ENCODE measurements at places on chromosomes 1 and 21.

GRCh38 chr1:31258581-31258980 lies 18.9 kb upstream of the NKAIN1 start:
- no peak for DNase-seq

GRCh38 chr1:216549796-216550195 lies 126.5 kb upstream of the USH2A start:
- no peak for DNase-seq

GRCh38 chr1:157955221-157955620 lies 38.2 kb upstream of the KIRREL1 start:
- DNase-seq: no peak

GRCh38 chr1:154347961-154348360 lies 22.6 kb downstream of the ATP8B2 start:
- no peak for DNase-seq

DNA sequence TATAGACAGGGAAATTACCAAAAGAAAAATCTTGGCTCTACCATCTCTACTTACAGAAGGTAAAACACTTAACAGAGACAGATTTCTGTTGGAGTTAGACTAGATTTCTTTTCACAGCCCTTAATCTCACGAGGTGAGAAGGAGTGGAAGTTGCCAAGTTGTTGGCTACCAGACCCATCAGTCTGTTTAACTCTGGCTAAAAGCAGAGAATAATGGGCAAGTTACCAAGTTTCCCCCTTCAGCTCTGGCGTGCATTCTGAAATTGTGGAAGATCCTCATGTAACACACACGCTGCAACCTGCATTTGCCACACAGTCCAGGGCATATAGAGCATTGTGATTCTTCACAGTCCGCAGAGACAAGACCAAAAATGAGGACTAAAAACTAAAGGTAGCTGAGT lies 49.3 kb downstream of the STX6 start:
- no peak for DNase-seq

DNA sequence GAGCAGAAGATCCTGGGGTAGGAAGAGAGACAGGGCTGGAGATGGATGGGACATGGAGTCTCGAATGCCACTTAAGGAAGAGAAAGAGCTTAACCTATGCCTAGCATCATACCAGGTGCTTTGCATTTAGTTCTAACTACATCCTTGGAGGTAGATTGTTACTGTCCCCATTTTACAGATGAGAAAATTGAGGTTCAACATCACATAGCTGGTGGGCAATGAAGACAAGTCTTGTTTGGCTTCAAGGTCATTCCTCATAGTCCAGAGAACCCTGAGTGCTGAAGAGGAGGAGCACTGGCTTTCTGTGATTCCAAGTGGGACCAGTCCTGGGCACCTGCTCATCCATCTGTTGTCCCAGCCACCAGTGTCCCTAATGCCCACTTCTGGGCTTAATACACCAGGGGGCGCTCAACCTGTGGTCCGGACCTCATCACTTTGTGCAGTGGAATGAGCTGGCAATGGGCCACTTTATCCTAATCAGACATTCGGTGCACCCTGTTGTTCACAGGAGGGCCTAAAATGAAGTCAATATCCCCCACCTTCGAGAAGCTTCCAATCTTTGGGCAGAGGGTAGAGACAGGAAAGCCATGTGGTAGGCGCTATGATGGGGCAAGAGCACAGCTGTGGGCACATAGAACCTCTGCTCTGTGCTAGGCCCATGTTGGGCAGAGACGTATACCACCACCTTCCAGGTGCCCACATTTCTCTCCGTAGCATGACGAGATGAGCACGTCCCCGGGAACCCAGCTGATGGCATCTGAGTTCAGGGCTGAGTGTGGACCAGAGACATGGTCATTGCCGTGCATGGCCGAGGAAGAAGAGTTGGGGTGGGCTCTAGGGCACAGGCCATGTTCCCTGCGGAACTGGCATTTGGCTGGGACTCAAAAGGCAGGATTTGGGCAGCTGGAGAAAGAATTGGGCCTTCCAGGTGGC lies 9.2 kb downstream of the RPS6KA1 start:
- peak; percentile 54 for DNase-seq

- DNase-seq: no peak
These were observed 144.3 kb downstream of the LMX1A start for GRCh38 chr1:165212229-165212628.

DNA sequence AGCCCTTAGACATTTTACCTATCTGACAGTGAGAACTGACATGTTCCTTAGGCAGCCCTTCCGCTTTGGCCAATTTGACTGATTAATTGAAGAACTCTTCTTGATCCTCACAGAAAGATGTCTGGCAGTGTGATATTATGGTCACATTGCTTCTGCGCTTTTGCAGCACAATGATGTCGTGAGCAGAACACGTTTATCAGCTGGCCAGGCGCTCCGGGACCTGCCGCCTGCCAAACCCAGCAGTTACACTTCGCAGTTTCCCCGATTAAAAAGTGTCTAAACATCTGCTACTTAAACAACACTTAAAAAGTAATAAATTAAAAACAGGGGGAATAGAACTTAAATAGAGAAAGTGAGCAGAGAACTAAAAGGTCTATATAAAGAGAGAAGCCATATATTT lies 103.5 kb upstream of the ETS2 start:
- no peak for DNase-seq

- DNase-seq: no peak
These were observed 42.3 kb upstream of the SLC6A9 start for GRCh38 chr1:44073528-44073927.

GRCh38 chr1:93876244-93876643 lies 2.8 kb downstream of the DNTTIP2 start:
- no peak for DNase-seq

- DNase-seq: no peak
These were observed 126.4 kb downstream of the LRRC7 start for GRCh38 chr1:69693921-69694675.

DNA sequence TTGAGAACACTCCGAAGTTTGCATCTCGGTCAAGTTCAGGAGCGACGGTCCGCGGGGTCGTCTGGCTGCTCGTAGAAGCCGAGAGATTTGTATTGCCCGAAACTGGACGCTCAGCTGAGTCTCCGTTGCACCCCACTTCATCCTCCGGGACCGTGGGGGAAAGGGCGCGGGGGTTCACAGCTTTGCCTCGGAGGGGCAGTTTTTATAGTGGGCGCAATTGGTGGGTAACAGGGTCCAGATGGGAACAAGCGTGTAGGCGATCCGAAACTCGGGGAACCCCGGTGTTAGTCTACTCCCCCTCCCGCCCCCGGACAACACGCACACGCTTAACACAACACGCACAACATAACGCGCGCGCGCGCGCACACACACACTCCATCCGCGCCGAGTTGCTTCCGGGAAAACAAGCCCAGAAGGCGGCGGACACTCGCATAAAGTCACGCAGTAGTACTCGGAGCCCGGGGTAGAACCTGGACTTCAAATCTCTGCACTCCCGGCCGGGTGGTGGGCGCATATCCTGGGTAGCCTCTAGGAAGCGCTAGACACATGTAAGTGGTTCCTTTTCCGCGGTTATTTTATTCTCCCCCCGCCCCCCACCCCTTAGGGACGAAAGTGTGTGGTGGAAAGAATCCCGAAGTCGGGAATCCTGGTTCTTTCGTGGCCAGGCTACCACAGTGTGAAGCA lies 1.1 kb upstream of the JUN start:
- DNase-seq: peak; percentile 73

- DNase-seq: no peak
These were observed 22.7 kb upstream of the CHIA start for GRCh38 chr1:111267801-111268508.

- DNase-seq: no peak
These were observed 2.4 kb downstream of the TNFAIP8L2 start for GRCh38 chr1:151158751-151159251.

GRCh38 chr1:12230549-12231275 lies 882 bp downstream of the VPS13D start:
- DNase-seq: no peak

DNA sequence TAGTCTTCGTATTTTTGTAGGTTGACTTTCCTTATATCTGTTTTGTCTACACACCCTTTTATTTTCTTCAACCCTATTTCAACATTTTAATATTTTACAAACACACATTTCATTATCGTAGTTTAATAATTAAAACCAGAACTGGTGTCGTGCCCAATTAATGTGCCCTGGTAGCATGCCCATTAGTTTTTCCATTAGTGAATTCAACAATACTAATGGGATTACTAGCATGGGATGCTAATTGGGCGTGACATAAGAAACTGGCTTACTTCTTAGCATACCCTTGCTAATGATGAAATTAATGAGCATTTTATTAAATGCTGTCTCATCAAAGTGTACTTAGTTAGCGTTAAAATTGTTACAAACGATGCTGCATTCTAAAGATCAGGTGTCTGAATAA lies 332.7 kb downstream of the USH2A start:
- no peak for DNase-seq

DNA sequence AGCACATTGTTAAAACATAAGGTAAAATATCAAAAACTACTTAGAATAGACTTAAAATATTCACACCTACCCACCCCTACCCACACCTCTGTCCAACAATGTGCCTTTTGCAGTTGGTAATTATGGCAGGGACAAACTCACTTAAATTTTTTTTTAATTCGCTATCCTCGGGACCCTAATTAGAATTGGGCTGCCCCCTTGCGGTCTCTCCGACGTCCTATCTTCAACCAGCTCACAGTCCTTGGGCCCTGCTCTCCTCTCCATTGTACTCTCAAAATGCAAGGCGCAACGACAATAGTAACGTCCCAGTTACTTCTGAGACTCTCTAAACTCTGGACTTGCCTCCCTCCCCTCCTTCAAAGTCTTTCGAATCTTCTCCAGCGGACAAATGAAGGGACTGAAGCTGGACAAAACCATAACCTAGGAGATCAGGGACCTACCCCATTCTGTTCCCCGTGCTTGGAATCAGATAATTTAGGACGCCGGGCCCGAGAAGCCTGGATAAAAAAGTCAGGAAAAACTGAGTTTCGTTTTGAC lies 1.1 kb upstream of the CIART start:
- peak; percentile 27 for DNase-seq

DNA sequence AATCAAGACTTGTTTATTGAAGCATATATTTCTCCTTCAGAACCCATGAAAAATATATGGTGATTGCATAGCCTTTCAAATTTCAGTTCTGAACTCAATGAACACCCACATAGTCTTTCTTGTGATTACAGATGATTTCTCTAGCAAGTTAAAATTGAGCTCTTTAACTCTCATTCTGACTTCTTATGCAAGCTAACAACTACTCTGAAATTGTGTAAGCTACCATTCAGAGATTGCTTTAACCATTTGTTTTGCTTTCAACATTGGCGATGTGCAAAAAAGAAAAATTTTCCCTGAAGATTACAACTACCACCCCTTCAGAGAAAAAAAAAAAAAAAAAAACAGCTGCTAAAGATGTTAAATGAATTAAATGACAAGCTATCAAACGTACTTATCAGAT lies 193.9 kb downstream of the DAB1 start:
- no peak for DNase-seq

DNA sequence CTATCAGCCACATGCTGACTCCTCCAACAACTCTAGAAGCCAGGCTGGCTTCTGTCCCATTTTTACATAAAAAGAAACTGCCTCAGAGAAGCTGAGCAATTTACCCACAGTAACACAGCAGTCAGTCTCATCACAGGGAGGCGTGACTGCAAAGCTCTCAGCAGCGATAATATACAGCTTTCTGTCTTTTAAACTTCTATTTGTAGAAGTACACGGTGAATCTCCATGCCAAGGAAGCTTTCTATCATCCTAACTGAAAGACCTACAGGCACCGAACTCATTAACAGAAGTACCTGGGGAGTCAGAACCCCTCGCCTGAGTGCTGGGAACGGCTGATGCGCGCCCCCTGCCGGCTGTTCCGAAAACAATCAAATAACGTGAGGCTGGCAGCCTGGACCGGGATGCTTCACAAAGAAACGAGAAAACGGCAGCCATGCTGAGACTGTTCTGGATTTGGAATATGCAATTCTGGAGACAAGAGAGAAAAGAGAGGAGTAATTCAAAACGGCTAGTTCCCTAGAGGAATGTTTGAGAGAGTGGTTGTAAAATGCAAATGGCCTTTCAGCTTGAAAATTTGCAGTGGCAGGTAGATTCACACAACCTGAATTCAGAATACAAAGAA lies 43.5 kb upstream of the RAB4A start:
- DNase-seq: peak; percentile 76

DNA sequence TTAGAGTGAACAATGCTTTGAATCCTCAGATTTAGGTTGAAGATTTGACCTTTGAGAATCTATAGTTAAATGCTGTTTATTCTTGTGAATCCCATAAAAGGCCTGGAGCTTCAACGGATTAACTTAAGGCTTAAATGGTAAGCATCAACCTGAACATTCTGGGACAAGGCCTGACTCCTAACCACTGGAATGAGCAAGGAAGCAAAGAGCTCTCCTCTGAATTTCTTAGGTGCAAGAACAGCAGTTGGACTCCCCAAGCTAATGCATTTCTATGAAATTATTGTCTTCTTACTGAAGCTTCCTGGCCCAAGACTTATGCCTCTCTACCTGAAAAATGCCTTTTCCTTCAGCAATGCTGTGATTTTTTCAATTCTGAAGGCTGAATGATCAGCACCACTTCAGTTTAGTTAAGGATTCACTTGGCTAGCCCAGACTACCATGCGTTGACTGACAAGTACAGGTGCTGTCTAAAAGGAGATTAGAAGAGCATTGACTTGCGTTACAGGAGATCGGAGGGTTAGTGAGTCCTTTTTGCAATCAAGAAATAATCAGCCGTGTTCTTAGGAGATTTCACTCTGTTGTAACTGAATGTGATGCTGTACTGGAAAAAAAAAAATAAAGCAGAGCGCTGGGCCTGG lies 178.5 kb downstream of the ZC3H11B start:
- DNase-seq: no peak

- no peak for DNase-seq
These were observed 704 bp downstream of the CAPZA1 start for GRCh38 chr1:112620377-112620695.

DNA sequence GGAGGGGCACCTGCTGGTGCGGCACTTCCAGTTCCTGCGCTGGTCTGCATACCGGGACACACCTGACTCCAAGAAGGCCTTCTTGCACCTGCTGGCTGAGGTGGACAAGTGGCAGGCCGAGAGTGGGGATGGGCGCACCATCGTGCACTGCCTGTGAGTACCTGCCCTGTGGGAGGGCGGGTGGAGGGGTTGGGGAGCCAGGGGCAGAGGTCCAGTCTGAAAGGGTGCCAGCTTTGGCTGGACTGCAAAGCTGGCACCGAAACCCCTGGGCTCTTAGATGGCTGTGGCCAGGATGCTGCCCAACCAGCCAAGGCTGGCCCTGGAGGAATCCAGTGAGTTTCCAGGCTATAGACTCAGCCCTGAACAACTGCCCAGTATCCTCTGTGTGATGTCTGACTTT lies 87.3 kb downstream of the PTPRU start:
- no peak for DNase-seq

DNA sequence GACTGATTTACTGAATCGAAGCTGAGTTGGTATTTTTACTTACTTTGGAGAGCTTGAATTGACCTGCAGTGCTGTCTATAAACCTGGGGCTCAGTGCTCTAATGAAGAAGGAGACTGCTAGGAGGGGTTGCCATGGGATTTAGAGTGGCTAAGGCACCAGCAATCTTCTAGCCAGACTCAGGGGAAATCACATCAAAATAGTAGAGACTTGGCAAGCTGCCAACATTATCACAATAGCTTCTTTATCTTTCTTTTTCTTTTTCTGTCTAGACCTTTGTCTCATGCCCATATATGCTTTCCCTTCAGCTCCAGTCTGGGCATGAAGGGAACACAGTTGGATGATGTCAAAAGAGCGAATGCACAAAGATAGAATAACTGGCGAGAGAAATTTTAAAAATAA lies 301.1 kb upstream of the DPYD start:
- peak; percentile 10 for DNase-seq
